Epithelial cell of esophagus (primary cell): ENCODE measurements at places on chromosomes 7 and 10.

DNA sequence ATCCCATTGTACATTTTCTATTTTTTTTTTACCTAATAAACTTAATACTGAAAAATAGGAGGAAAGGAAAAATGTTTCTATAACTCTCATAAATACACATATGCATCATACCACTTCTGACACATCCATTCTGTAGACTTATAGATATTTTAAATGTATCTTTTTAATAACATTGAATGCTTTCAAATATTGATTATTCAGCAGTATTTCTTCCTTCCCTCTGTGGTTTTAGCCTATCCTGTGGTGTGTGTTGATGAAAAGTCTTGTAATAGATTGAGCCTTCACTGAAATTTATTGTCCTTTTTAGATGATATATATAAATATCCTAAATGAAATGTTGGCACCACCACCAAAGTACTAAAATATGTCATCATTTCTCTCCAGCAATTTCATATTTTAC is 218.1 kb downstream of the TSPAN12 start:
- no peak for DNase-seq

GRCh38 chr10:92787557-92788152 is 60.7 kb upstream of the EXOC6 start:
- no peak for DNase-seq

GRCh38 chr10:29634764-29635625 is at the start of gene SVIL:
Gene SVIL, minus strand, starts transcription at chr10:29634971. Its CDS starts 79,913 bp downstream, at chr10:29555058.
- peak; percentile 87 for DNase-seq

DNA sequence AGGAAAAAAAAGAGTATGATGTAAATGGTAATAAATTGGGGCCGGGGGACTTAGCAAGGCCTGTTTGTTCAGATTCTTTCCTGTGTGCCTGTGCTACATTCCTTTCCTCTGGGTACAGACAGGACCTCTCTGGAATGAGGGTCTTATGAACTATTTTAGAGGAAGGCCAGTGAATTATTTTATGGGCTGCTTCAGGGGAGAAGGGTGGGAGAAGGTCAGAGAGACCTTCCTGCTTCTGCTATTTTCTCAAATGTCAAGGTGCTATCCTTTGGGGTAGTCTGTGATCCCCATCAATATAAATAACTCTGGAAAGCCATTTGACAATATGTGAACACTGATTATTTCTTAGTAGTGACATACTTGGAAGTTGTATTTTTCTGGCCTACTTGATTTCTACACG is 426.5 kb downstream of the SH2D4B start:
- no peak for DNase-seq

- DNase-seq, result no peak
These were observed 28.7 kb downstream of the NUP42 start for GRCh38 chr7:23210506-23210905.

- DNase-seq, result no peak
These were observed 1.1 kb downstream of the GPRIN2 start for GRCh38 chr10:46555366-46555712.

- no peak for DNase-seq
These were observed 187.2 kb upstream of the LYZL2 start for GRCh38 chr10:30816820-30817171.

DNA sequence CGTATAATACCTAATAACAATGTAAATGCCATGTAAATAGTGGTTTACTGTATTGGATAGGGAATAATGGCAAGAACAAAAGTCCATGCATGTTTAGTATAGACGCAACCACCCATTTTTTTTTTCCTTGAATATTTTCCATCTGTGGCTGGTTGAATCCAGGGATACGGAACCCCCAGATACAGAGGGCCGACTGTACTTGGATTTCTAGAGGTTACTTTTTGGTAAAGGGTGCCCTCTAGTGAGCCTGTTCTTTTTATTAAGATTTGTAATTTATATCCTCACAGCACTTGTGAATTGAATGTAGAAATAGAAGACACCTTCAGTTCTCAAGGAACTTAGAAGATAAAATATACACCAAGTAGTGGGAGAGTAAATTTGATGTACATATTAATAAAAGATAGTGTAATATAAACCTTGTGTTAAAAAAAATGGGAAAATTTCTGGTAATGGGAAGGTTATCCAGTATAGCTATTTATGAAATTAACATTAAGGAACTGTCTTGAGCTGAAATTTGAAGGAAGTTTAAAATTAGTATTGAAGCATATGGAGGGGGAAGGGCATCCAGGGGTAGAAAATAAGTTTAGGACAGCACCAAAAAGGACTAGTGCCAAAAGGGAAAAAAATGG is 32.0 kb downstream of the EXOC6 start:
- peak; percentile 52 for DNase-seq

DNA sequence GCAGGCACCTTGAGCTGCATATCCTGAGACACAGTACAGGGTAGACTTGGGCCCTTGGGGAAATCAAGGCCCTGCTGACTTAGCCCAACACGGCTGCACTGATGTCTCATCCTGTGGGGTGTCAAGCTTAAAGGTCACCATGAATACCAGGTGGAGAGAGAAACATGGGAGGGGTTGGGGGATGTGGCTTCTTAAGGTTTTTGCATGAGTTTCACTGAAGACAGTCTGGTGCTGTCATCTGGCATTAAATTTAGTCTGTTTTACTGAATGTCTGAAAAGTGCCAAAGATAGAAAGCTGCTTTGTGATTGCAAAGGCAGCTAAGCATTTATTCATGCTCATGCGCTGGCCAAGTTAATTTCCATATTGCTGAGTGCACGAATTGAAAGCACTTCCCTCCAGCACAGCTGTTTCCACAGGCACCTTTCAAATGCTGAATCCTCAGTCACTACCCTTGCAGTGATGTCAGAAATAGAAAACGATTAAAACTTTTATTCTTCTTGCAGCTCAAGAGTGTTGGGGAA is 102.1 kb downstream of the OSBPL3 start:
- DNase-seq, result no peak

DNA sequence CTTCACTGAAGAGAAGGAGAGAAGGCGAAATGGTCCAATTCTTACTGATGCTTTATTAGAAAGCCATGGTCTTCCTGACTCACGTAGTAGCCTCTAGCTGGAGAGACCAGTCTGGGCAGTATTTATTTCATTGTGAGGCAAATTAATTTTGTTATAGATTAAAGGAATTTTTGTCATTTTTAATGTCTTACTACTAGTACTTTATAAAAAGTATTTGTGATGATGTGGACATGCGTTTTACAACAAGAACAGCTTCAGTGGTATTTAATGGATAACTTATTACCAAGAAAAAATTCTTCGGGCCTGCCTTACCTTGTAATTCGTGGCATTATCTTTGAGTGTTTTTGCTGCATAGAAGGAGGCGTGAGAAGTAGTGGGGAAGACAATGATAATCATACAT is 339.4 kb upstream of the SHH start:
- no peak for DNase-seq

- no peak for DNase-seq
These were observed 22.6 kb upstream of the TSPAN13 start for GRCh38 chr7:16730937-16731336.

- no peak for DNase-seq
These were observed 92.2 kb upstream of the DDC start for GRCh38 chr7:50657341-50657873.

DNA sequence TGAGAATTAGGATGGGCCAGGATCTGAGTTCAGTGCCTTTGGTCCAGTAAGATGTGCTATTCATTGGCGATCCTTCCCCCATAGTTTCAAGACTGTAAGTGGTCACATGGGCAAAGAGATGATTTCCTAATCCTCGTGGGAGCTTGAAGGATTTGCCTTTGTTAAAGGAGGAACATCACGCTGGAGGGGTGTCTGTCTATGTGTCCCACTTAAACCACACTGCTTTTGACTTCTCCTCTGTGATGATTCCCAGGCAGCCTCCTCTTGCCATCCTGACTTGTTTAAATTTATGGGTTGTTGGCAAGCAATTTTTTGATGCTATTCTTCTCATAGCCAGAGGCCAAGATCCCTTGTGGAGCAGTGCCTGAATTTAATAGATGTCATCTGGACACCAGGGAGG is 154.0 kb downstream of the TCF7L2 start:
- no peak for DNase-seq

GRCh38 chr7:141697211-141697871 is 4.6 kb downstream of the DENND11 start:
- peak; percentile 78 for DNase-seq

- peak; percentile 90 for DNase-seq
These were observed 10.4 kb upstream of the EIF3A start for GRCh38 chr10:119090968-119091367.

DNA sequence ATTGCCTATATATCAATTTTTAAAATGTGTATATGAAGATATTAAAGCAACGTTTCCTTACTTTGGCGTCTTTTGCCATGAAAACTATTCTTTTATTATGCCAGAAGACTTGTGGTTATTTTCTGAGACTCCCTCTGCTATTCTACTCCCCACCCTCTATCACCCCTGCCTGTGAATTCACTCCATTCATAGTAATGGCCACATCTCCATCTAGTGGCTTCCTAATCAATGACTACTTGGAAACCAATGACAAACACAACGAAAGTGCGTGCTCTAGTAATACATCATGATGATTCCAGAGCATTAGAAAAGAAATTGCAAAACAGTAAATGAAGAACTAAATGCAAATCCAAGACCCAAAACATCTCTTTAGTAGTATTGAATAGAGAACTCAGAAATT is 186.7 kb upstream of the HGF start:
- DNase-seq, result peak; percentile 23

DNA sequence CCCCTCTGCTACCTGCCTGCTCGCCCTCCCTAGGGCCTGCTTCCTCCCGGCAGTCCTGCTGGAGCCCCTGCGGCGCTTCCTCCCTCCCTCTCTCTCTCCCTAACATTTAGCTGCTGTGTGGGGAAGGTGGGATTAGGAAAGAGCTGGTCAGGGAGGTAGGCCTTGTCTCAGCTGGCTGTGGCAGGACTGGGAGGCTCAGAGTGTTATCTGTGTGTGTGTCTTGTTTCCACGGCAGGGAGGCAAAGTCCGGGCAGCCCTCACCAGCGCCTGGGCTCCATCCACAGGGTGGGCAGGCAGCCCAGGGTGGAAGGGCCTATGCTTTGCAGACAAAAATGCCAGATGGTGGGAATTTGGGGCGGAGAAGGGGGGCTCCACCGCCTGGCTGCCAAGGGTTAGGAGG is 105.7 kb downstream of the RPS24 start:
- DNase-seq, result no peak

GRCh38 chr7:92621561-92622023 is 31.4 kb upstream of the FAM133B start:
- peak; percentile 42 for DNase-seq

- DNase-seq, result no peak
These were observed 93.6 kb upstream of the PRR15 start for GRCh38 chr7:29469976-29470557.

DNA sequence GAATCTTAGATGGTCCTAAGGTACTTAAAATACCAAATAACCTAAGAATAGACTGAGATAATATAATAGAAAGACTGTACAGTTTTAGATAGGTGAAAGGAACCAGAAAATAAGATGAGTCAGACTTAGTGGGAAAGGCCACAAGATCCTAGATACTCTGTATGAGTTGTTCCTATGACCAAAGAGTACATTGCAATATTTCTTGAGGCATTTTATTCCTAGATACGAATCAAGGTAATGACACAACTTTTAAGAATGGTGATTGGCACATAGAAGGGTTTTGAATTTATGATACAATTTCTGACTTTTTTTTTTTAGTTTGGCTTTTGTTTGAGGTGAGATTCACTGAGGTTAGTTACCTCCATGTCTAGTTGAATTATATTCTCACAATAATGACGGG is 30.2 kb downstream of the MGAM start:
- peak; percentile 91 for DNase-seq

GRCh38 chr10:125795637-125796190 is 20.1 kb upstream of the MMP21 start:
- DNase-seq, result no peak
